LHCN-M2 (cell line): ENCODE measurements at places on chromosomes 7 and 10.

GRCh38 chr10:132018446-132018845 lies 36.7 kb upstream of the BNIP3 start:
- DNase-seq: no peak

DNA sequence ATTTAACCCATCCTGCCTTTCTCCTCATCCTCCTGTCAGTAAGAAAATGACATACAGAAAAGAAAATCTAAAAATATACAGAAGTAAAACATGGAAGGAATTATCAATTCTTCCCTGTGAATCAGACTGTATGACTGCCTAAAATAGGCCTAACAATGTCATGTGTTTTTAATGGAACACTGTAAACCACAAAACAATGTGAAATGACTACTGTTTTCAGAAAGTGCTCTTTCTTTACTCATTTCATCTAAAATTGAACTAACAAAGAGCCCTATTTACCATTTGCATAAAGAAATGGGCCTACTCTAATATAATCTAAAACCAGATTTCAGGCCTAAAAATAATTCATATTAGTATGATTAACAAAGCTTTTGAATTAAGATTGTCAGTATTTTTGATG lies 35.7 kb downstream of the SEMA3E start:
- peak; percentile 48 for DNase-seq

- no peak for DNase-seq
Observed at GRCh38 chr7:50783801-50784507, 1.3 kb upstream of the GRB10 start.

DNA sequence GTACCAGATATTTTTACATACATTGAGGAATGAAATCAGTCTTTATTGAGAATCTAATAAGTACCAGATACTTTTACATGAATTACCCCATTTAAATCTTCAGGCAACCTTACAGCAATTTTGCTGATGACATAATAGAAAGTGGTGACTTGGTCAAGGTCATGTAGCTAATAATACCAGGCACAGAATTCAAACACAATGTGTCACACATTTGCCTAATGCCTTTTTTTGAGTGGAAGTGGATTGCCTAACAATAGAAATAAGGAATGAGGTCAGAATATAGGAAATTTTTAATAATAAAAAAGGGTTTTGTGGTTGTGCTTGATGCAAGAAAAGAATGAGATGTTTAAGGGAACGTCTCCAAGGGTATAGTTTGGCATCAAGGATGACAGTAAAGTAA lies 466.6 kb upstream of the IGFBP3 start:
- peak; percentile 70 for DNase-seq

DNA sequence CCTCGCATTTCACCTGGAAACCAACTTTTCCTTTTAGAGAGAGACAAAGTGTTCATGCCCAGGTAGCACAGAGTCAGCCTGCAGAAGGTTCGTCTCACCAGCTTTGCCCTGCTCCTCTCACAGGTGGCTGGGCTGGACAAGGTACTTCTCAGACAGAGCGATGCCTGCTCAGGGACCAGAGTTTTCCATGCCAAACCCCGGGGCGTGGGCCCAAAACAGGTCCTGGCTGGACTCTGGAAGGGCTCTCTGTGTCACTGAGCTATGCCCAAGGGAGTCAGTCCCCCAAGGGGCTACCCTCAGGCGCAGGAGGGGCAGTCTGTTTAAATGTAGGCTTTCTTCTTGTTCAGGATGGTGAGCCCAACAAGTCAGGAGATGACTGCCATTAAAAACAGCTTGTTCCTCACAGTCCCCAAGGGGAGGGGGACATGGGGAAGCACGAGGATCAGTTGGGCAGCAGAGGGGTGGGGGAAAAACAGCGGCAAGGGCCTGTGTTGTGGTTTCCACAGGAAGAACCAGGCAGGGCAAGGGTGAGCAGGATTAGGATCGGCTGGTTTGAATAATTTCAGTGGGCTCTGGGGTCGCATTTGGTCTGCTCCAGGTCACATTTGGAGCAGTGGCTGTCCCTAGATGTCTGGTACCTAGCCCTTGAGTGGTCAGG lies 55.5 kb upstream of the FIGNL1 start:
- DNase-seq: no peak

GRCh38 chr10:112030431-112030830 lies 153.1 kb downstream of the GPAM start:
- DNase-seq: no peak

- no peak for DNase-seq
Observed at GRCh38 chr10:11517150-11517549, 94.3 kb downstream of the USP6NL start.

GRCh38 chr10:70348228-70348850 lies 34.1 kb downstream of the LRRC20 start:
- peak; percentile 34 for DNase-seq
